Stimulated activated CD4-positive, alpha-beta T cell treated with anti-CD3 and anti-CD28 coated beads, Interleukin-15, amount 100 ng/mL, for 1 hour (primary cell): ENCODE measurements at places on chromosomes 1 and 21.

- no peak for DNase-seq
Measured at GRCh38 chr1:27713869-27714513, 11.8 kb upstream of the FAM76A start.

DNA sequence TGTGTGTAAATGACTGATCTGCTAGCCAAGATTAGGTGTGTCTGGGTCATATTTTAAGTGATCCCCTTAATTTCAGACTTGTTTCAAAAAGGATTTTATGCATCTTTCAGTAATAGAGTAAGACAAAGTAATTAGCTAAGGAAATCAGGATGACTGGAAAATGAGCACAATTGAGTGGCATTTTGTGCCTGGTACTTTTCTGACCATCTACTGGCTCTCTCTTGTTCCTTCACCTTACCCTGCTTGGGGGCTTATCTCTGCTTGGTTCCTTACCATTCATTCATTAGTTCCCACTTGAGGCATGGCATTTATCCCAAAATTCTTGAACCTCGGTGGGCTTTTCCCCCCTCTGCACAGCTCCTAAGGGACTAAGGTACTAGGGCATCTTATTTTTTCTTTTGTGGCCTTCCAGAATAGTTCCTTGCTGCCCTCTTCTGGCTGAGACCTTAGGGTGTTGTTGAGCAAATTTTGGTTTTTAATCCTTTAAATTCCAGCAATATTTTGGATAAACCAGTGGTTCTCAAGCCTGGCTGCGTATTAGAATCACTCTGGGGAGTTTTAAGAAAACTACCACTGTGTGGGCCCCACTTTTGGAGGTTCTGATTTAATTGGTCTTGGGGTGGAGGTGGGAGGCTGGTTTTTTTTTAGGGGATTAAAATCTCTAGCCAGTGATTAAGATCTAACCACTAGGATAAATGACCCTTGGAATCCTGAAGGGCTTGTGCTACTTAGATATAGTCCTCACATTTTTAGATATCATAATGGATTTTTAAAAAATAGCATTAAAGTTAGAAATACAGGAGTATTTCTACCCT lies 50.8 kb downstream of the HS2ST1 start:
- no peak for DNase-seq

DNA sequence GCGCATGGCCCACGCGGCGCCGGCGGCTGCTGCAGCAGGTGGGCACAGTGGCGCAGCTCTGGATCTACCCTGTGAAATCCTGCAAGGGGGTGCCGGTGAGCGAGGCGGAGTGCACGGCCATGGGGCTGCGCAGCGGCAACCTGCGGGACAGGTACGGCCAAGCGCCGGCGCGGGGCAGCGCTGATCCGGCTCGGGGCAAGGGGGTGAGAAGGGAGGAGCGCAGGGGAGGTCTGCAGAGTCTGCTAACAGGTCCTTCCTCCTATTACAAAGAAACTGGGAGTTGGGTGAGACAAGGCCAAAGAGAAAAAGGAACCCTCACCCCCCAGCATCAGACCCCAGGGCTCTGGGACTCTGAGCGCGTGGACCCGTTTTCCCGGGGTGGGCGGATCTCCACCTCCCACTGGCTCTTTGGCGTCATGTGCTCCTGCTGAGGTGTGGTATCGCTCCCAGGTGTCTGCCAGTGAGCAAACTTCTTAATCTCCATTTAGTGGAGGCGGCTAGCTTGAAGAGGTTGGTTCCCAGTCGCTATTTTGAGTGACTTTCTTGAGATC lies 431 bp downstream of the MTARC1 start:
- DNase-seq: no peak

DNA sequence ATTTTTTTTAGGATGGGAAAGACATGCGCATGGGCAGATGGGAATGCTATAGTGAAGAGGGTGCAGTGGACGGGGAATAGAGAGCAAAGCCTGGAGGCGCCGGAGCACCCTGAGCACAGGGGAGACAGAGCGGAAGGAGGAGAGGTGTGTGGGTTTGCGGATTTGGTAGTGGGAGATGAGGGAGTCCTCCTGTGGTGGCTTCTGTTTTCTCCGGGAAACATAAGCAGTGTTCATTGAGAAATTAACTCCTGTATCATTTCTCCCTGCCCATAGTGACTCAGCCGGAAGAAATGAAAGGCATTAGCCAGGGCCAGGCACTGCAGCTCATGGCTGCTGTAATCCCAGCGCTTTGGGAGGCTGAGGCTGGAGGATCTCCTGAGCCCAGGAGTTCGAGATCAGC lies 4.7 kb upstream of the PTPRF start:
- no peak for DNase-seq

GRCh38 chr1:230317823-230318819 lies 108.0 kb downstream of the PGBD5 start:
- DNase-seq: no peak

DNA sequence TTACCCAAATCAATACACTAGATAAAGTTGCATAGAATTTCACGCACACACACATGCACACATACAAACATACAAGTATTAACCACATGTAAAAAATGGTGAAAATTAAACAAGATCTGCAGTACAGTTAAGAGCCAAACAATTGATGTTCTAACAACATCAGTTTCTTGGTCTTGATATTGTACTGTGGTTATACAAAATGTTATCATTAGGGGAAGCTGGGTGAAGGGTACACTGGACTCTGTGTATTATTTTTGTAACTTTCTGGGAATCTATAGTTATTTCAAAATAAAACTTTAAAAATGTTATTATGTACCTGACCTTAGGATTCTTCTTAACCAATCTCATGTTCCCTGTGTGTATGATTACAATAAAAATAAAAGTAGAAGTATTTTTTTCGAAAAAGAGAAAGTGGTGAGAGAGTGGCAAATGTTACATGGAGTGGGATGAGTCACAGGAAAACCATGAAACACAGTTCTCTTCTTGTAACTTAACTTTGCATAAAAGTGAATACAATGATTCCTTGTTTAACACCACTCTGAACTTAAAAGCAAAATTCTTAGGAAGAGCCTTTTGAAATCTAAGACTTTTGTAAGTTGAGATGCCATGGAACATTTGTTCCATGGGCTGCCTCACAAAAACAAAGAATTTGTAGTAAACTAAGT lies 101.6 kb upstream of the RUNX1 start:
- DNase-seq: no peak

DNA sequence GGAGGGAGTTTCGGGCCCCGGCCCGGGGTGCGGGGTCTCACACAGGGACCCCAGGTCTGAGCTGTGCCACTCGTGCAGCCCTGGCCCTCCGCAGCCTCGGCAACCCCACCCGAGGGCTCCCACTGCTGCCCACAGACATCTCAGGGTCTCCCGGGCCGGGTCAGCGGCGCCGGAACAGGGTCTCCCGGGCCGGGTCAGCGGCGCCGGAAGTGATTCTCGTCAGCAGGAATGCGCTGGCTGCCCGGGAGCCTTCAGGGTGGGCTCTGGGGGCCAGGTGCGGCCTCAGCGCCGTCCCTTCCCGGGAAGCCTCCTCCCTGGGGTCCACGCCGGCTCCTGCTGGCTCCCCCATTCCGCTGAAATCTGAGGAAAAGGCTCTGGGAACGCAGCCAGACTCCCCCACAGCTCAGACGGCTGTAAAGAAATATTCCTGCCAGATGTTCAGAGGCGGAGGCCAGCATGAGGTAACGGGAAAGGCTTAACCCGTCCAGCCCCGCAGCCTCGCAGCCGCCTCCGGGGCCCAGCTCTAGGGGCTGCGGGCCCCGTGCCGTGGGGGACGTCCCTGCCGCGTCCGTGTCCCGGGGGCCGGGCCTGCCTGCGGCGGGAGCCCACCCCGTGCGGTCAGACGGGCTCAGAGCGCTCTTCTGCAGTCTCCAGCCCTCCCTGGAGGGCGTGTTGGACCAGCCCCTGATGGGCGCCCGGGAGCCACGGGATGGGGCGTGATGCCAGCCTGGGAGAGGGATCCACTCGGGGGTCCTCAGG lies 8.7 kb upstream of the COL6A1 start:
- DNase-seq: no peak

GRCh38 chr21:23026878-23027277 lies 2028.7 kb downstream of the NCAM2 start:
- DNase-seq: no peak

DNA sequence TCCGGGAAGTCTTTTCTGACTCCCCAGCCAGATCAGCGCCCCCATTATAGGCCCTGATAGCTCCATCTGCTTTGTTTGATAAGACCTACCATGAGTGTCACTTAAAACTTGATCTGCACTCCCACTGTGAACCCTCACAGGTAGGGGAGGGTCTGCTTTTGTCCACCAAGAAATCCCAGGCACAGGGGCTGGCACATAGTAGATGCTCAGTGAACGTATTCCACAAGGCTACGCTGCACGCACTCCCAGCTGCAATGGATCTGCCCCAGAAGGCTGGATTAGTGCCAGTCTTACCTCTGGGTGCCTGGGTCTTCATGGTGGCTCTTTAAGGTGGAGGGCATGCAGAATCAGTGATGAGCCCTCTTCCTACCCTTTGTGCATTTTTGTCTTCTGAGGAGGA lies 447.1 kb downstream of the PTPRU start:
- DNase-seq: no peak
